ENCODE measurements at places on chromosomes 12 and 14.

DNA sequence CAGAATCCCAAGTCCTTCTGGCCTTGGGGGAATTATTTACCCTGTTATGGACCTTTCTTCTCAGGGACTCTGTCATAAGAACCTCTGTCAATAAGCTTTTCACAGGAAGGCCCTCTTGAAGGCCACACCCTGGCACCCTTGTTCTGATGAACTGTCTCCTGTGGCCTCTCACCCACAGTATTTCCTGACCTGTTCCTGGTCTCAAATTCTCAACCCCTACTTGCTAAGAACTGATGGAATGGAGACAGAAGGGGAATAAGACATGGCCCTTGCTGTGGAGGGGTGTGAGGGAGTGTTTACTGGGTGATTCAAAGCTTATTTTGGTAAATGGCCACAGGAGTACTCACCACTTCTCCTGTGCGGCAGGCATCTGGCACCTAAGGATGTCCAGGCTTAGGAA is 1082.9 kb downstream of the BCL11B start:
- no peak for DNase-seq

DNA sequence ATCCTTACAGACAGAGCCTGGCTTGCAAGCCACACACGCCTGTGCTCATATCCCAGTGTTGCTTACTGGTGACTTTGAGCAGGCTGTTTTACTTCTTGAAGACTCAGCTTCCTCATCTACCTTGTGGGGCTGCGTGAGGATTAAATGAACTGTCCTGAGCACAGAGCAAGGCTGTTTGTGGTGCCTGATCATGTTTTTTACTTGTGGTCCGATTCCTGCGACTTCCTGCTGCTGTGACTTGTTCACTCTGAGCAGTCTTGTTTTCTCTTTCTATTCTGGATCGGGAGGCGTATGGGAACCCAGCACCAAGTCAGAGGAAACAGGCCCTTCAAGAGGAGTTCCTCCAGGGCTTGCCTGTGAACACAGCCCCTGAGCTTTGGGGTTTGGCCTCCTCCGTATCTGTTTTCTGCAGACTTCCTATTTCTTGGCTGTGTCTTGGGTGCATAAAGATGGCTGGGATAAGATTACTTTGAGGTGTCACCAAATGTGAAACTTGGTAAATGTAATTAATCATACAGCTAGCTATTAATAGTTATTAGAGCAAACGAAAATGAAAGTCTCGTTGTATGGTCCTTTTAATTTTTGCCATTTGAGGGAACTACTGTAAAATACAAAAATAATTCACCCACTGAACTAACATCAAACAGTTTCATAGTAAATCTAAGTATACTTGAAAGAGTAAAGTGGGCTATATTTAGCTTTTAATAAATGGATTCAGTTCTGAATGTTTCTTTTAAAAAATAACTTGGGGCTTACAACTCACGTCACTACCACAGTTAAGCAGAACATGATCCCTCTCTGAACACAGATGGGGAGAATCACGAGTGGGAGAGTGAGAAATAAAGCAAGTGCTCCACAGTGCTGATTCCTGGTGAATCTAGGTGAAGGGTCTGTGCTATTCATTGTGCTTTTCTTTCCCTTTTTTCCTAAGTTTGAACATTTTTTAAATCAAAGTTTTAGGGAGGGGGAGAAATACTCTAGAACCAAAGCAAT is 251.5 kb downstream of the FOXN3 start:
- no peak for DNase-seq

DNA sequence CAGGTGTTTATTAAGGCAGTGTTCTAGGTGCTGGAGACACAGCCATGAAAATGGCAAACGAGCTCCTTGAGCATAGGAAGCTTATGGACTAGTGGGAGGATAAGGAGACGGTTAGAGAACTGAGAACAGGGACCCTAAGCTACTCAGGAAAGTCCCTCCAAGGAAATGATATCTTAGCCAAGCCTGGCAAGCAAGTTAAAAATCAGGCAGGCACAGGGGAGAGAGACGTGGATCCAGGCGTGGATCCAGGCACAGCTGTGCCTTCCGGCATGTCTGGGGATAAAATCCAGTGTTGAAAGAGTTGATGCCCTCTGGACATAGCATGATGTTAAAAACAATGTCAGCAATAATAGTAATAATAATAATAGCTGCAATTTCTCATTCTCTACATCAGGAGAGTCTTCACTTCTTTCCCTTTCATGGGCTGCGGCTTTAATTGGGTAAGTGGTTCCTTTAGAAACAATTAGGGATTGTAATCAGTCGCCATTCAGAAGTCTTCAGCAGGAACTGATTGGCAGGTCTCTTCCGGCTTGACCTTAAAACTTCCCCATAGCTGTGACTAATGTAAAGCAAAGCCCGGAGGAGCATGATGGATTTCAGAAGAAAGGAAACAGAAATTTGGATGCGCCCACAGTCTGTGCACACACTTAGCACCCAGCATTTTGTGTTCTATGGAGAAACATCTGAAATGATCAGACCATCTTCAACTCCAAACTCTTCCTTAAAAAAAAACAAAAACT is 230.2 kb downstream of the SLC41A2 start:
- no peak for DNase-seq

GRCh38 chr12:104215638-104216297 is at the start of gene TXNRD1:
Gene TXNRD1, plus strand, starts transcription at chr12:104215779. Its CDS starts 24 bp downstream, at chr12:104215803.
- DNase-seq, result peak; percentile 94

GRCh38 chr12:107666009-107666408 is 19.6 kb upstream of the PWP1 start:
- DNase-seq, result no peak

DNA sequence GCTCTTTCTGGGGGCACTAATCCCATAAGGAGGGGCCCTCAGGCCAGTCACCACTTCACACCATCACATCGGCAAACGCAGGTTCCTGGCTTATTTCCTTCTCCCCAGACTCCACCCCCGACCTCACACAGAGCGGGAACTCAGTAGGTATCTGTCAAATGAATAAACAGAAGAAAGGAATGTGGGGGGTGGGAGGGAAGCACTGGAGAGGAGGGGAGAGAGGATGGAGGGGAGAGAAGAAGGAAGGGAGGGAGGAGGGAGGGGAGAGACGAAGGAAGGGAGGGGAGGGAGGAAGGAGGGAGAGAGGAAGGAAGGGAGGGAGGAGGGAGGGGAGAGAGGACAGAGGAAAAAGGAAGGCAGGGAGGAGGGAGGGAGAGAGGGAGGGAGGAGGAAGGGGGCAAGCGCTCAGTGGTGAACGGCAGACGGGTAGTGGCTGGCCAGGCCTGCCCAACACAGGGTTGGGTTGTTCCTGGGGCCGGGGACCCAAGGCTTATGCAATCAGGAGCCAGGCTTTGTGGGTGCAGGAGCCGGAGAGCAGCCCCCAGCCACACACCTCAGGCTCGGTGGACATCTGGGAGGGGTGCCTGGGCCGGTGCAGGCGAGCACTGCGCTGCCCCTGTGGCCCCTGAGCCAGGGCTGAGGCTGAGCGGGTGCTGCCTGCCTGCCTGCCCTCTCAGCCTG is 52.6 kb upstream of the FBRSL1 start:
- DNase-seq, result no peak

- no peak for DNase-seq
Measured at GRCh38 chr14:99309220-99309766, 37.3 kb upstream of the BCL11B start.

DNA sequence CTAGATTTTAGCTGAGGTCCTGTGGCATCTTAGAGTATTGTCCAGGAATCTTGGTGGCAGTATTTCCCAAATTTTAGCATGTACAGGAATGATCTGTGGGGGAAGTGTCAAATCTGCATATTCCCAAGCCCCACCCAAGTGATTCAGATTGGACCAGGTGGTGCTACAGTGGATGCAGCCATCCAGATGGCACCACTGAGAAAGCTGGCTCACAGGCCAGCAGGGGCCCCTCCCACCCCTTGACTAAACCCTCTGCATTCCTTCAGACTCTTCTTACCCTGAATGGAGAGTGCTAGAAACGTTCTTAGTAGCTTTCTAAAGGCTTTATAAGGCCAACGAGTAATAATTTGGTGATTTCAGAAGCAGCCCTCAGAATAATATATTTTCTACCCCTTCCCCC is 255.2 kb downstream of the NRXN3 start:
- DNase-seq, result no peak

DNA sequence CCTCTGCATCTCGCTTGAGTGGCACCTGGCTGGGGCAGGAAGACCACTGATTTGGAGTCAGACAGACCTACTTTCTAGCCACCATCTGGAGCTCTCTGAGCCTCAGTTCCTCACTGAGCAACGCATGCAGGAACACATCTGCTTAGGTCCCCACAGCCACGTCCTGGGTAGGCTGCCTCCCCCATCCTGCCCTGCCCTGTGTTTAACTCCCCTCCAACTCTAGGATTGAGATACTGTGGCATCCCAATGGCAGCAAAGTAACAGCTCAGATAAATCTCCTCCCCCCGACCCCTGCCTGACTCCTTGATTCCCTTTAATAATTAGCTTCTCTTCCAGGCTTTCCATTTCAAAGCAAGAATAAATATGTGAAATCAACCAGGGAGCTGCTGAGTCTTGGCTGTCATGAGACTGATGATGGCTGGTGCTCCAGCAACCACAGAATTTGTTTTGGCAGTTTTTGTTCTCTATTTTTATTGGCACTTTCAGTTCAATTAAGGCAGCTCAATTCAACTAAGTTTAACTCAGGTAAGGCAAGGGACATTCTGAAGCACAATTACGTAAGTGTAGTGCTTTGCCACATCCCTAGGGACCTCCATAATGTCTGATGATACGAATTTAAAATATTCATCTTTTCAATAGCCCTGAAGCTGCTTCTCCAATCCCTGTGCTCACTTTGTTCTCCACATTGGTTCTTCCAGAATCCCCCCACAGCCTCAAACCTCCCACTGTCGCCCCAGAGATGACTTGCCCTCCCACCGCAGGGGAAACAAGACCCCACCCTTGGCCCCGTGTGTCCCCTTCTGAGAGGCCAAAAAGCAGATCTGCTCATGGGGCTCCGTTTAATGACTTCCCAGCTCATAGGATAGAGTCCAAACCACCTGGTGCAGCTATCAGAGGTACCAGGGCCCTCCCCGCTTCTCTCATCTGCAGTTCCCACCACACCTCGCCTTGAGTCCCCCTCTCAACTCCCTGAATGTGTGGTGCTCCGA is 58.2 kb downstream of the ESR2 start:
- no peak for DNase-seq

DNA sequence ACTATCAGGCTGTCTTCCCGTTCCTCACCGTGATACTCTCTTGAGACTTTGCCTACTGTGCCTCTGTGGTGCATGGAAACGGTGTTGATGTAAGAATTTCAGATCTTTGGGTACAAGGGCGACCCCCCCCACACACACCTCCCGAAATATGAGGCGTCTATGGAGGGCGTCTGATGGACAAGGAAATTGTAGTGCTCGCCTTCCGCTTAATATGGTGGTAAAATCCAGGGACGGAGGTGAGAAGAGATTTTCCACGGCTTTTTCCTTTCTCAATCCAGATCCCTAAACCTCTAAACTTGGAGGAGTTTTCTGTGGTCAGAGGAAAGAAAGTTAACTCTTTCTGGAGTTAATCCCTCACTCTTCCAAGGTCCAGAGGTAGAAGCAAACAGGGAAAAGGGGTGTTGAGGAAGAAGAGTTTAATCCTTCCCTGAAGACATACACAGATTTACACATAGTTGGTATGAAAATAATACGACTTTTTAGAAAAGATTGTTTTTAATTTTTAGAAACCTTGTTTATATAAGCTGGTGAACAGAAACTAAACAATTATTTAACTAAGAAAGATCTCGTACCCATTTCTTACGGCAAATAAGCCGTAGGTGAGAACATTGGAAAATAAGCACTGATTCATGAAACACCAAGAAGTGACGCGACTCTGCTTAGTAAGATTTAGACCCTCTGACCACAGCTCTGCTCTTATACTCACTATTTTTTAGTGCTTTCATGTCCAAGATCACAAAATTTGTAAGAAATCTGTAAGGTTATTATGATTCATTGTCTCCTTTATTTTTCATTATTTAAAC is 23.1 kb upstream of the RNASE12 start:
- DNase-seq, result no peak

GRCh38 chr12:87784350-87784749 is 244.9 kb downstream of the C12orf50 start:
- no peak for DNase-seq

DNA sequence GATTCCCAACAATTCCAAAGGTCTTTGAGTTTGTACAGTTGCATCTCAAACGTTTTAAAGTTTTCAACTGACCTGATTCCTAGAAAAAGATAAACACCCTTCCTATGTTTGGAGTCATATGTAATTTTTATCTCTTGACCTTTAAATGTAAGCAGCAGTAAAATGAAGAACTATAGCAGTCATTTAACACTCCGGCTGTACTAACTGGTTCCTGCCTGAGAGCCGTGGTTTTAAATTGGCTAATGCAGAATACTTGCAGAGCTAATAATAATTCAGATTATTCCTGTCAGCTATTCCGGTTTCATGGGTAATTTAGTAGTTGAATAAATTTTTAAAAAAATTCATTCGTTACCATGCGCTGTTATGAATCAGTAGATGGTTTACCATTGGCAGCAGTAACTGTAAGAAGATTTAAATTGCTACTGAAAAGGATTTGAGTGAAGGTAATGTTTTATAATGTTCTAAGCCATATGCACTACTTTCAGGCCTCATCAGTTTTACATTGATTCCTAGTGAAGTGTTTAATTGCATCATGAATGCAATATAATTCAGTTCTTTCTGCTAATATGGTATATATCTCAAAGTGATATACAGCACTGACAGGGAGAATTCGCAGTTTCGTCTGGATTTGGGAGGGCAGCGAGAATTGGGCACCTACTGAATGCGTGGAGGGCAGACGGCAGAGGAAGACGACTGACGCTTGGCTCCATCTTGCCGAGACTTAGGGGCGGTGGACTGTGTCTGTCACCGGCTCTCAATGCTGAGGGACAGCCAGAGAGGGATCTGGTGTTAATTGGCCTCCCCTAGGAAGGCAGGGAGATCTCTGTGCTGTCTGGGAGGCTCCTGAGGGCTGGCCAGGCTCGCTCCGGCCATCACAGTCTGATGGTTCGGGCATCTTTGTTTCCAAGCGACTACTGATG is 217.7 kb downstream of the PHETA1 start:
- no peak for DNase-seq

GRCh38 chr14:51473808-51474565 is 177.7 kb upstream of the FRMD6 start:
- DNase-seq, result no peak

GRCh38 chr14:104827177-104828055 is 26.5 kb downstream of the ZBTB42 start:
- peak; percentile 79 for DNase-seq

DNA sequence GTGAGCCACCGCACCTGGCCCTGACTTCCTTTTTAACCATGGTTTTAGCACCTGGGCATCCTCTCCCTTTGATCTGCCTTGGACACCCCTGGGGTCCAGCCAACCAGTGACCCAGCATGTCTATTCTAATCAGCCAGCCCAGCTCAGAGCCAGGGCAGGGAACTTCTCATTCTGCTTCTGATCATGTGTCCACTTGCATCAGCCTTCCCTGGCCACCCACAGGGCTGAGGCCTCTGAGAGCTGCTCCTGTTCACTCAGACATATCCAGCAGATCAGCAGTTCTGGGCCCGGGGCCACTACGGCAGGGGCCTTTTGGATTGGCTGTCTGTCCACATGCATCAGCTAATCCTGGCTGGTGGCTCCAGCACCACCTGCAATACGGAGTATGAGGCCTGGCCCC is 117.9 kb upstream of the MAP1LC3B2 start:
- no peak for DNase-seq

GRCh38 chr12:46983959-46984841 is 95.2 kb upstream of the PCED1B start:
- peak; percentile 52 for DNase-seq

- DNase-seq, result no peak
Measured at GRCh38 chr14:61950340-61950739, 188.1 kb downstream of the SNAPC1 start.

GRCh38 chr12:23236066-23236780 is 611.3 kb downstream of the ETNK1 start:
- DNase-seq, result no peak

Measured in trophoblast cell (in vitro differentiated cells and primary cell).